ENCODE measurements at places on chromosomes 1 and 21.

GRCh38 chr1:166907763-166908162 lies 31.7 kb upstream of the TADA1 start:
- peak; percentile 35 for DNase-seq

- DNase-seq = no peak
These were observed 6.3 kb downstream of the MECR start for GRCh38 chr1:29224356-29224837.

GRCh38 chr1:19312782-19313635 lies 883 bp downstream of the SLC66A1 start:
- peak; percentile 44 for DNase-seq

DNA sequence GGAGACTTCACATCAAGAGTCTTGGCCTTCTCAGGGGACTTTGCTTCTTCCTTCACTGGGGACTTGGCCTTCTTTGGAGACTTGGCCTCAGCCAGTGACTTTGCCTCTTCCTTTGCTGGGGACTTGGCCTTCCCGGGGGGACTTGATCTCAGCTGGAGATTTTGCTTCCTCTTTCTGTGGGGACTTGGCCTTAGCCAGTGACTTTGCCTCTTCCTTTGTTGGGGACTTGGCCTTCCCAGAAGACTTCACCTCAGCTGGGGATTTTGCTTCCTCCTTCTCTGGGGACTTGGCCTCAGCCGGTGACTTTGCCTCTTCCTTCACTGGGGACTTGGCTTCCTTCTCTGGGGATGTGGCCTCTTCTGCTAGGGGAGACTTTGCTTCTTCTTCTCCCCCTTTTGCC lies 13.5 kb upstream of the CD2 start:
- DNase-seq = no peak
